ENCODE measurements at places on chromosomes 4 and X.

GRCh38 chrX:52261125-52261462, 76.4 kb downstream of the MAGED4 start:
- DNase-seq: no peak

- DNase-seq: no peak
Measured at GRCh38 chrX:131923614-131924250, 99.4 kb upstream of the STK26 start.

GRCh38 chr4:37445023-37445422, 200.5 kb downstream of the NWD2 start:
- no peak for DNase-seq

GRCh38 chr4:169174247-169174646, 96.5 kb downstream of the SH3RF1 start:
- DNase-seq: no peak

DNA sequence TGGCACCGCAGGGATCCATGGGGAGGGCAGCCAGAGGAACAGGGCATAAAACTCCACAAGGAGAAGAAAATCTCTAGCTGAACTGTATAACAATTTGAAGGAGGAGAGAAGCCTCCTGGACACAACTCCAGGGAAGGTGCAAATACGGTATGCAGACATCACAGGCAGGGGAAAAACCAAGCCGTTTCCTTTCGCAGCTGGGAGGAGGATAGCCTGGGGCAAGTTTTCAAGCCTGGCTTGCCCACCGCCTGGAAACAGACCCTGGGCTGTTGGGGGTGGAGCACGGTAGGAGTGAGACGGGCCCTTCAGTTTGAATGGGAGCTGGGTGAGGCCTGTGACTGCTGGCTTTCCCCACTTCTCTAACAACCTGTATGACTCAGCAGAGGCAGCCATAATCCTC, 43.4 kb upstream of the TAF9B start:
- no peak for DNase-seq

DNA sequence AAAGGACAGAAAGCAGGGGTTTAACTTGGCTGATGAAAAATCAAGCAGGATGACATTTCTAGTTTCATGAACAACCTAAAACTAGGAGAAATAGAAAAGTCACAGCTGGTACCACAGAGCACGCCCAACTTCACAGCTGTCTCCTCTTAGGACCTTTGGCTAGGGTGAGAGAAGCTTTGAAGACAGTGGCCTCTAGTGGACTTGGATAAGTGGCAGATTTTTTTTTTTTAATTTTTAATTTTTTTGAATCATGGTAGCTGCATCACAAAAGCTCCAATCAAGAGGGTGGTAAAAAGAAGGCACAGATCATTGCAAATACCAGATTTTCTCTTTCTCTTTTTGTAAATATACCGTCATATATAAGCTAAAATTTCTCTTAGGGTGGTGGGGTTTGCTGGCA, 20.2 kb upstream of the MAP3K15 start:
- DNase-seq: no peak

DNA sequence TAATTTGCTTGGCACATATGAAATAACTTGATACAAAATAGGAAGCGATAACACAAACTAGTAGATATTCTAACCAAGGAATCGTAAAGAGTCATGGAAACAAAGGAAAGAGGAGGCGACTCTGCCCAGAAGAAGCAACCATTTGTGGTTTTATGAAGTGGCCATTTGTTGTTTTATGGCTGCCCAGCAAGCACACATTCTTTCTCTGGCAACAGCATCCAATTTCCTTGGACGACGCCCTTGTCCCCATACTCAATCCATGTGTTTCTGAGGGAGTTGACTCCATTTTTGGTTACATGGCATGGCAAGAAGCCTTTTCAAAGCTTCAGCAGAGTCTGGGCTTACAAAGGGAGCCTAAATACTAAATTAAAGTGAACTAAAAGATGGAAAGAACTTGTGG, 295.1 kb downstream of the INPP4B start:
- peak; percentile 32 for DNase-seq

- no peak for DNase-seq
Measured at GRCh38 chrX:41558531-41558930, 111.4 kb downstream of the NYX start.

GRCh38 chr4:89368861-89369260, 61.3 kb upstream of the GPRIN3 start:
- DNase-seq: no peak
